ENCODE measurements at places on chromosomes 12 and 14. TPM values are rescaled to one million over a fixed set of nuclear protein-coding genes. Genes with fewer than 3 reads are reported as not detected.

DNA sequence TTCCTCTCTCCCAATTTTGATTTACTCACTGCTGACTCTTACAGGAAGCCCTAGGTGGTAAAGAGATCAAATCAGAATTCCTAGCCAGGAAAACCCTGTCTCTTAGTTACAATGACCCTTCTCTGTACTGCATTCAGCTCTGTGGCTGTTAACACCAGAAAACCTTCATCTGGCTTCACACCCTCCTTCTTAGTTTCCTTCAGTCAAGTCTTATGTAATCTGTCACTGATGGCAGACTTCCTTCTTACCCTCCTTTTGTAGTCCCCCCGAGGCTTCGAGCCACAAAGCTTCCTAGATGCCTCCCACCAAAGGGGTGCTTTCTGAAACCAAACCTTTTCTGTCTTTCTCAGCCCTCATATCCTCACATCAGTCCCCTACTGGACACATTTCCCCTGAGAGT, 16.5 kb downstream of the NGDN start:
- no peak for DNase-seq

RILPL1 gene
- total RNA-seq, result 24.3 TPM

DNA sequence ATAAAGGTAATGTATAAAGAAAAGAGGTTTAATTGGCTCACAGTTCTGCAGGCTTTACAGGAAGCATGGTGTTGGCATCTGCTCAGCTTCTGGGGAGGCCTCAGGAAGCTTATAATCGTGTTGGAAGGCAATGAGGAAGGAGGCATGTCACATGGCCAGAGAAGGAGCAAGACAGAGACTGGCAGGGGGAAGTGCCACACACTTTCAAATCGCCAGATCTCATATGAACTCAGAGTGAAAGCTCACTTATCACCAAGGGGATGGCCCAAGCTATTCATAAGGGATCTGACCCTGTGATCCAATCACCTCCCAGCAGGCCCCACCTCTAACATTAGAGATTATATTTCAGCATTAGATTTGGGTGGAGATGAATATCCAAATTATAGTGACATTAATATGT, 26.3 kb downstream of the LDHB start:
- DNase-seq, result no peak

GRCh38 chr12:56189918-56190694, 823 bp upstream of the SMARCC2 start:
- DNase-seq, result peak; percentile 89

Data from tibial nerve (tissue), 4 donors.